Cerebellum (tissue), 4 donors: ENCODE measurements at places on chromosomes 6 and 20.
A peak's percentile ranks its signal among the peaks of the same experiment; 100 is the strongest.

DNA sequence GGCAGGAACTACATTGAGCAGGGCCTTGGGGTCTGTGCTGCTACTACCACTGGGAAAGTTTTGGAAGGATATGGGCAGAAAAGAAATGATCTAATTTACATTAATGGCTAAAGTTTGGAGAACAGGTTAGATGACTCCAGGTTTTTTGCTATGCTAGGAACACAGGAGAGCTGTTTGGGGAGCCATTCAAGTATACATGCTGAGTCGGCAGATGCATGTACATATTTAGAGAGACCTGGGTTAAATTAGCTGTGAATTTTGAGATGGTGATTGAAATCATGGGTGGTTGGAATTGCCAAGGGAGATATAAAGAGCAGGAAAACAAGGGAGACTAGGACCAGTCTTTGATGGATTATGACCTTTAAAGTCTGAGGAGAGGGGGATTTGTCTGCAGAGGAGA is 113.1 kb upstream of the BACH2 start:
- DNase-seq: no peak

DNA sequence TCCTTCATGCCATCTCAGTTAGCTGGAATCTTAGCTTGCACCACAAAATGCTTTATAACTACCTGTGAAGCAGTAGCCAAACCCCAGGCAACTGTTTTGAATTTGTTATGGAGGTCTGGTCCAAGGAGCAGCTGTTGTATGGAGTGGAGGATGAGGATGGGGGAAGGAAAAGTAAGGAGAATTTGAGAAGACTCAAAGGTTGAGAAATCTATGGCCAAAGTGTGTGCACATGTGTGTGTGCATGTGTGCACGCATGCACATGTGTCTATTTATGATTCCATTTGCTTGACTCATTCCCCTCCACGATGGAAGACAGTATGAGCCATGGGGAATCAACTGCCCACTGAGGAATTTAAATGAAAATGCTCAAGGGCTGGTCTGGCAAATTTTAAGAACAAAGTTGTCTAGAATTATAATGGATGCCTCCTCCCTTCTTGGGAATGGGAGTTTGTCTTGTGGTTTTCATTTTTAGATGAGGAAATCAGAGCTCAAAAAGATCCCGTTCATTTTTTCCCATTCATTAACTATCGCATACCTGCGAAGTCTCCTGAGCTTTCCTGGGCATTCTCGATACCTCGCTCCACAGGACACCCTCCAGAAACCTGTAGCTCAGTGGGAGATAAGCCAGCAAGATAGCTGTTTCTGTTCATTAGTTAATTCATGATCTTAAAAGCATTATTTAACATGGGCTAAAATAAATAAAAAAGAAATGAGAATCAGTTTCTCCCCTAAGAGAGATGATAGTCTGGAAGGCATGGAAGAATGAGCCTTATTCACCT is 152.3 kb upstream of the NEDD9 start:
- DNase-seq: no peak

DNA sequence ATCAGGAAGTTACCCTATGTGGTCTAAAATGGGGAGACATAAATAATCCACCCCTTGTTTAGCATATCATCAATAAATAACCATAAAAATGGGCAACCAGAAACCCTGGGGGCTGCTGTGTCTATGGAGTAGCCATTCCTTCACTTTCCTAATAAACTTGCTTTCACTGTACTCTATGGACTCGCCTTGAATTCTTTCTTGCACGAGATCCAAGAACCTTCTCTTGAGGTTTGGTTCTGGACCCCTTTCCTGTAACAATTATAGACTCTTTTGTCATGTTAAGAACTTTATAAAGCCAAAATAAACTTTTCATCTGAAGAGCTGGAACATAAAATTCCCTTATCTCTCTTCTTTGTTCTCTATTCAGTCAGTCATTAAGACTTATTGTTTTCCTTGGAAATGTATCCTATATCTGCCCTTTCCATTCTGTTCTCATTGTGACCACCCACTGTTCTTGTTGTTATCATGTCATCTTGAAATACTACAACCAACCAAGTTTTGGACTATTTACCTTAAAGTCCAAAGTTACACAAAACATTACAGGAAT is 29.3 kb upstream of the ZBTB24 start:
- DNase-seq: no peak

GRCh38 chr6:9634776-9635175 is 780.1 kb downstream of the TFAP2A start:
- DNase-seq: no peak

GRCh38 chr6:157790548-157791160 is 32.4 kb upstream of the SNX9 start:
- no peak for DNase-seq

- no peak for DNase-seq
These were observed 100.6 kb upstream of the HIVEP1 start for GRCh38 chr6:11911538-11911937.

- DNase-seq: no peak
These were observed 44.4 kb downstream of the DAAM2 start for GRCh38 chr6:39836606-39837005.

DNA sequence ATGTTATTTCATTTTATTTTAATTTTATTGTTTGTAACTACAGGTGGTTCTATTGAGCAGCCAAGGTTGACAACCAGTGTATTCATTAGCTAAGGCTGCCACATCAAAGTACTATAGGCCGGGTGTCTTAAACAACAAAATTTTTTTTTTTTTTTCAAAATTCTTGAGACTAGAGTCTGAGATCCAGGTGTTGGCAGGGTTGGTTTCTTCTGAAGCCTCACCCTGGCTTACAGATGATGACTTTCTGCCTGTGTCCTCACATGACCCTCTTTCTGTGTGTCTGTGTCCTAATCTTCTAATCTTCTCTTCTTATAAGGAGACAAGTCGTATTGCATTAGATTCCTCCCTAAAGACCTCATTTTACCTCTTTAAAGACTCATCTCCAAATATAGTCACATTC is 208.4 kb downstream of the MANEA start:
- no peak for DNase-seq

- DNase-seq: no peak
These were observed 9.2 kb upstream of the MAFB start for GRCh38 chr20:40698281-40698680.

GRCh38 chr20:64042054-64042781 is 6.2 kb downstream of the C20orf204 start:
- no peak for DNase-seq

DNA sequence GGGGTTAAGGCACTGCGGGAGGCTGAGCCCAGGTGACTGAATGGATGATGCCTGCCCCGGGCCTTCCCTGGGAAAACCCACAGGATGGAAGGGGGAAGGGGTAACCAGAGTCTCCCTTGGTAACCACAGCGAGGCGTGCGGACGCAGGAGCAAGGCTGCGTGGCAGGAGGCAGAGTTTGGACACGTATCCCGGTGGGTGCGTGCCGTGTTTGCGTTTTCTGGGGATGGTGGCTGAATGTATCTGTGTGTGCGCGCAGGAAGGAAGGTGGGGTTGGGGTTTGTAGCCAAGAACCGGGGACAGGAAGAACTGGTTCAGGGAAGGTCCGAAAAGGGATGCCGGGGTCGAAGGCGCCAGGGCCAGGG is 1.8 kb downstream of the MDGA1 start:
- no peak for DNase-seq

- DNase-seq: no peak
These were observed 354.5 kb downstream of the CBLN4 start for GRCh38 chr20:55650657-55651360.

- no peak for DNase-seq
These were observed 16.3 kb upstream of the SDCBP2 start for GRCh38 chr20:1345030-1345755.

GRCh38 chr6:35611240-35611639 is 77.5 kb downstream of the FKBP5 start:
- DNase-seq: no peak

GRCh38 chr20:63772781-63773518 is 33.4 kb downstream of the SLC2A4RG start:
- DNase-seq: no peak

DNA sequence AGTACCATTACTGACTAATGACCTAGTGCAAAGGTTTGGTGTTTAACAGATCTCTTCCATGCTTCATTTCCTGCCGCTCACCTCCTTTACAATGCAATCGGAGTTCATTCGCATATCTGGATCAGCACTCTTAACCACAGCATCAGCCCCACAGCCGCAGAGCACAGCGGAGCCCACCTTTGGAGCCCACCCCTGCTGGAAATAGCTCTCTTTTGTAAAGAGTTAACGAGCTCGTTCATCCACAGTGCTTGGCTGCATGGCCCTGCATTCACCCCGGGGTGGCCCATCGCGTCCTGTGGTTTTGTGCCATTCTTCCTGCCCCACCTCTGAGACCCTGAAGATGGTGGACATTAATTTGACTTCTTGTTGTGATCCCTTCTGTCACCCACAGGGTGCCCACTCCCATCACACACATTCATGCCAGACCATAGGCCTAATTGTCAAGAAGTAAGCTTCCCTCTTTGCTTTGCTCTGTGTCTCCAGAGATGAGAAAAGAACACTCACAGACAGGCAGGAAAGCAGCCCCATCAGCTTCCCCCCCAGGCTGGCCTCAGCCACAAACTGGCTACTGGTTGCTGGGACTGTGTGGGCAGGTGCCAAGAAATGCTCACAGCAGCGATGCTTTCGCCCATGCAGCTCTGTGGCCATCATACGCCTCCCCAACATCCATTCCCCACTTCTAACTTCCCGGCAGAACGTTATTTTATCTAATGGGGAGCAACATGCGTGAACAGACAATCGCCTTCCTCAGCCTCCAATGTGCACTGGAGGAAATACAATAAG is 167.0 kb downstream of the LRFN2 start:
- DNase-seq: no peak

DNA sequence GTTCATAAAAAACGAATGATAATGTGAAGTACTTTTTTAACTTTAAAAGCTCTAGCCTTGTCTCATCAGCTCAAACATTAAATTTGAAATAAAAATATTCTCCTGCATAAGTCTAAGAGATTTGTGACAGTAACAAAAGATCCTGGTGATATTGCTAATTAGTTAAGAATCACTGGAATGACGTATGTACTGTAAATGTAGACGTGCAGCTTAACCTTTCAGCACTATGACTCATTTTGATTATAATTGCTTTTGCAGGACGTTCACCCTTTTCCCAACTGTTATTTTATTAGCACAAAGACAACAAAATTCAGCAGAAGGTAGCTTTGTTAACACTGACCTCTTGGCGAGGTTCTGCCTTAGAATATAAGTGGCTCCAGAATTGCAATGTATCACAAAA is 68.6 kb downstream of the TENT5A start:
- no peak for DNase-seq

GRCh38 chr6:139154881-139155547 is 20.1 kb downstream of the HECA start:
- DNase-seq: no peak

DNA sequence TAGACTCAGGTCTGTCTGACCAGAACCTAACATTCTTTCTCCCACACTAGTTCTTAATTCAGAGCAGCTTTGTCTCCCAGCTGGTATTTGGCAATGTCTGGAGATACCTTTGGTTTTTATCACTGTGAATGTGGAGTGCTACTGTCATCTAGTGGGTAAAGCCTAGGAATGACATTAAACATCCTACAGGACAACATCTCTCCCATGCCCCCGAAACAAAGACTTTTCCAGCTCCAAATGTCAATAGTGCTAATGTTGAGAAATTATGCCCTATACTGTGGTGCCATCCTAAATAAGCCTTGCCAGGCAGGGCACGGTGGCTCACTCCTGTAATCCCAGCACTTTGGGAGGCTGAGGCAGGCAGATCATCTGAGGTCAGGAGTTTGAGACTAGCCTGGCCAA is 4.2 kb upstream of the TTPAL start:
- peak; percentile 84 for DNase-seq

GRCh38 chr6:137162692-137163306 is 10.6 kb downstream of the IL22RA2 start:
- DNase-seq: no peak

DNA sequence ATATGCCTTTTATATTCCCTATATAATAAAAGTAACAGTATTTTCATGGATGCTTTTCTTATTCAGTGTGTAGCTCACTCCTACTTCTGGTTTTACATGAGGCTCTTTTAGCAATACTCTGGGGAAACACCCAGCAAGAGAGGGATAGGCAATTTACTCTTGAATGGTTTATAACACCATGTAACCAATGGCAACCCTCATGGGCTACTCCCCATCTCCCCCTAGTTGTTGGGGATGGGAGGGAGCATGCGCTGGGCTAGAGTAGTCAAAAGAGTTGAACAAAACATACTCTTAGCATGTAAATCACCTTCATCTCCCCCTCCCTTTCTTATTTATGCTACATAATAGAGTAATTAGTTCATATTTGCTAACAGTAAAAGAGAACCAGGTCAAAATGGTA is 140.1 kb upstream of the LRFN2 start:
- DNase-seq: no peak

DNA sequence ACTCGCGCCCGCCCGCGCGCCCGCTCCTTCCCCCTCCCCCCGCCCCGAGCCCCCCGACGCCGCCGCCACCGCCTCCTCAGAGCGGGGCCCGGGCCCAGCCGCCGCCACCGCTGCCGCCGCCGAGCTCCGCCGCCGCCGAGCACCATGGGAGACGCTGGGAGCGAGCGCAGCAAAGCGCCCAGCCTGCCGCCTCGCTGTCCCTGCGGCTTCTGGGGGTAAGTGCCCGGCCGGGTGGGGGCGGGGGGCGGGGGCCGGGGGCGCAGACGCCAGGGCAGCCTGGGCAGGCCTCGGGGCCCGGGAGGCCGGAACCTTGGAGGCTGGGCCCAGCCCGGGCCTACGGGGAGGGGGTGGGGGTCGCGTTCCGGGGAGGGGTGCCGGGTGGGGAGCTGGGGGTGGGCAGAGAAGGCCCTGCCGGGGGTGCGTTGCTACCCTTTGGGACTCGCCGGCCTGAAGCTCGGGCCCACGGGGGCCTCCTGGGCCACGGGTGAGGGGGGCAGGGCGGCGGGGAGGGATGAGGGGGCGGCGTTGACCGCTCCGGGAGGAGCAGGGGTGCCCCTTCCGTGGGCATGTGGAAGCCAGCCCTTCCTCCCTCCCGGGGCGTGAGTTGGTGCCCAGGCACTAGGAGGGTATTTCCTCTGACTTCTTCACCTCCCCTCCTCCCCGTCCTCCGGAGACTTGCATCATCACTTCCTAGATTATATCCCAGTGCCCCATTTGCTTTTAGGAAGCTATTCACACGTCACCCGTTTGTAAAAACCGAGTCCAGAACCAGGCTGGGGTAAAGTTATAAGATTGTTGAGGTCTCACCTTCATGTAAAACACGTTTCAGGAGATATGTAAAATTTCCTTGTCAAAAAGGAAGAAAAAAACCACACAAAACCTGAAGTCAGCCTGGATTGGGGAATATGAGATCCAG is 533 bp downstream of the ZFAND3 start:
- peak; percentile 38 for DNase-seq

DNA sequence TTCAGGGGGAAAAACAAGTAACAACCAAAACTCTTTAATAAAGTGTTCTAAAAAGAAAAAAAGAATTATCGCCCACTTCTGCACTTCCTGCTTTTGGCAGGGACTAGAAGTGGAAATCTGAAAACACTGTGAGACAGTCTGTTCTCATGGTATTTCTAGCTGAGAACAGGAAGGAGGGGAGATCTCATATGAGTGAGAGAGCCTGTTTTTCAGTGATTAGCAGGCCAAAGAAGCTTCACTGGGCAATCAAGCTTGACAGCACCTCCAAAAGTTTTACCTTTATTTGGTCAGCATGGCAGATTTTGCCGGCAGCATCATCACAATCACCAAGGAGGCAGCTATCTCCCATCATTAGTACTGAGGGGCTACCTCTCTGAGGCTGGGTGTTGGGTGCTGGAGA is 79.5 kb upstream of the ATXN1 start:
- no peak for DNase-seq
